ENCODE measurements at places on chromosomes 3 and 15.

- DNase-seq: no peak
Observed at GRCh38 chr3:177527182-177527581, 329.9 kb upstream of the TBL1XR1 start.

DNA sequence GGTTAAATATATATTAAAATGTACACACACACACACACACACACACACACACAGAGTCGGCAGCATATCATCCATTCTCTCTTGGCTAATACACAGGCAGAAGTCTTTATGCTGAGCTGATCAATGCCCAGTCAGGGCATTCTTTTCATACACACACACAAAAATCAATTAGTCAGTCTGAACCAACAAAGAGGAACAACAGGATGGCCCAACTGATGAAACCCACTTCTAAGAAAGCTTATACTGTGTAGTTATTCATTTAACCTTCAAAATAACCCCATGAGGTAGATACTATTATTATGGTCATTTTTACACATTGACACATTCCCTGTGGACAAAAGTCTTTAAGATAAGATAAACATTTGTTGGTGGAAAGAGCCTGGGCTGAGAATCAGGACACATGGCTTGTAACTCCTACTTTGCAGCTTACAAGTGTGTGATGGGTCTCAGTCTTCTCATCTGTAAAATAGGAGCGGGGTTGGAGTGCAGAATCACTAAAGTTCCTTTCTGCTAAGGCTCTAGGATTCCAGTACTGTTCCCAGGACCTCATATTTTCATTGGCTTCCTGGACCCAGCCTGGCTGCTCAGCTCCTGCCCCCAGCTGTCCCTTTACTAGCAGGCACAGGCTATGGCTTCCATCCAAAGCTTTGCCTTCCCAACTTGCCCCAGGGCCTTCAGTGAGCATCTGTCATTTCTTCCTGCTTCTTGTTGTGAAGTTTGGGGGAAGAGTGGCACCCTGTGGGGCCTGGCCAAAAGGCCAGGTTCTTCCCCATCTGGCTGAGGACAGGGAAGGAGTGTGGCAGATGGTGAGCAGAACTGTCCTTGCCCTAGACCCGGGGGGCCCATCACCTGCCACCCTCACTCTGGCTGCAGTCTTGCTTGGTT, 27.2 kb upstream of the GLCE start:
- no peak for DNase-seq

DNA sequence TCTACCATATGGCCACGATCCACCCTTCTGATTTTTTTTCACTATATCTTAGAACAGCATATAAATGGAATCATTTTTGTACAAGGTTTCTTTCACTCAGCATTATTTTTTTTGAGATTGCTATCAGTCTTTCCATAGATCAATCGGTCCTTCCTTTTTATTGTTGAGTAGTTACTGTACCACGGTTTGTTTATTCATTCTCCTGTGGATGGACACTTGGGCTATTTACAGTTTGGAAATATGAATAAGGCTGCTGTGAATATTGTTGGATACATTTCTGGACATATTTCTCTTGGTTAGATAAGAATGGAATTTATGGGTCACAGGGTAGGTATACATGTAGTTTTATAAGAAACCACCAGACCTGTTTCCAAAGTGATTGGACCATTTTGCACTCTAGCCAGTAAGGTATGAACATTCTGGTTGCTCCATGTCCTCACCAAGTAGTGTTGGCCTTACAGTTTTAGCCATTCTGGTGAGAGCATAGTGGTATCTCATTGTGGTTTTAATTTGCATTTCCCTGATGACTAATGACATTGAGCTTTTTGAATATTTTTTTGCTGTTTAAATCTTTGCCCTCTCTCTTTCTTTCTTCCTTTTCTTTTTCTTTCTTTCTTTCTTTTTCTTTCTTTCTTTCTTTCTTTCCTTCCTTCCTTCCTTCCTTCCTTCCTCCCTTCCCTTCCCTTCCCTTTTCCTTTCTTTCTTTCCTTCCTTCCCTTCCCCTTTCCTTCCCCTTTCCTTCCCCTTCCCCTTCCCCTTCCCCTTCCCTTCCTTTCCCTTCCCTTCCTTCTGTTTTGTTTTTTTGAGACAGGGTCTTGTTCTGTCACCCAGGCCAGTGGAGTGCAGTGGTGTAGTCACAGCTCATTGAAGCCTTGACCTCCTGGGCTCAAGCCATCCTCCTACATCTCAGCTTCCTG, 49.2 kb downstream of the LRRK1 start:
- no peak for DNase-seq

- DNase-seq: no peak
Observed at GRCh38 chr15:95937128-95937528, 393.4 kb upstream of the NR2F2 start.

GRCh38 chr15:22891426-22892210, 53.2 kb downstream of the NIPA2 start:
- DNase-seq: no peak
